ENCODE measurements at places on chromosomes 5 and 9.

DNA sequence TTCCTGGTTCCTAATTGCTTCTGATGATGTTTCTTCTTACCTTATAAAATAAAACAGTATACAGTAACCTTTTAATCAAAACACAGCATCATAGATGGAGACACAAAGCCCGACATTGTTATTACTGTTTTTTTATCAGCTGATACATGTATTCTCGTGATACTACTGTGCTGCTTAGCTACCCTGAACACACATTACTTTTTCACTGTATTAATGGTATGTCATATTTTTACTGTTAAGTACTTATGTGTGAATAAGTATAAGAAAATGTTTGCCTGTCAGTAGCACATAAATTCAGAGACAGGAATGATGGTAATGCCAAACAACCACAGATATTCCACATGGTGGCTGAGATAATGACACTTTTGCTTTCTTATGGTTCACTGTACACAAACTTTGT is 68.7 kb downstream of the RAB24 start:
- no peak for DNase-seq

- DNase-seq, result peak; percentile 43
These were observed 121.6 kb downstream of the TLR4 start for GRCh38 chr9:117825609-117826347.

DNA sequence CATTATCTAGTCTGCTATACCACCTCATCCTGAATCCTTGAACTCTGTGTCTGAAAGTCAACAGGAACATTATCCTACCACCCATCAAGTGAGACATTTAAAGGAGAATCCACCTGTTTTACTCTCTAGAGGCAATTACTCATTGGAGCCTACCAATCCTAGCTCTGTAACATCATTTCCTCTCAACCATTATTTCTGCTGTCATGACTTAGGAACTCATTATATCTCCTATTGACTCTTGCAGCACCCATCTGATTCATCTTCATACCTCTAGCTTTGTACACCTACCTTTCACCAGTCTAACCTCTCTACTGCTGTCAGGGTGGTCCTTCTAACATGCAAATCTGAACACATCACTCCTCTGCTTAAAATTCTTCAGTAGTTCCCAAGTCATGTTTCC is 481.5 kb downstream of the NFIB start:
- no peak for DNase-seq

DNA sequence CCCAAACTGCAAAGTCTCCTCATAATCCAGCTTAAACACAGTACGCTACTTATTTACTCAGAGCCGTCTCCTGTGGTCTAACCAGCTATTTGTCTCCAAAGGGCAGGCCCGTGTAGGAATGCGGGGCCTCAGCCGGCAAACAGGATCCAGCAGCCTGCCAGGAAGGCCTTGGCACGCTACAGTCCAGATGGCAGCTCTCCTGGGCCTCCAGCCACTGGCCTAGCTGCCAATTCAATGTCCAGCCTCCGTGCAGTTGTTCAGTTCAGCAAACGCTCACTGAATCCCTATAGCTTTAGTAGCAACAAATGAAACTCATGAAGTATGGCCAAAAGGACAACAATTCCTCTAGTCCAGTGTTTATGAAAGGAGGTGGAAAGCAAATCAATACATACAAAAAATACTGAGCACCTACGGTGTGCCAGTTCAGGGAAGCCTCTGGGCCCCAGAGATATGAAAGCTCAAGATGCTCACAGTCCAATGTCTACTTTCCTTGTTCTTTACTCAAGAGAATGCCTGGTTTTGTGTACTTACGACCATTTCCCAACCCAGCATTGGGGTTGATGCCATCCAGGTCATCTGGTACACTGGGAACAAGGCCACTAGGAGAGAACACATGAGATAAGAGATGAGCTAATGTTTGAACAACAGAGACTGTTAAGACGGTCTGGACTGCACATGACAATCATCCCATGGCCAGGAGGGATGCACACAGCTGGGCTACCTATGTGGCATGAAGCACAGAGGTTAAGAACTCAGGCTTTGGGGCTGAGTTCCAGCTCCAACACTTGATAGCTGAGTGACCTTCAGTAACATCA is 8.3 kb downstream of the CDK5RAP2 start:
- DNase-seq, result no peak

GRCh38 chr9:128215491-128216409 is 12.6 kb downstream of the DNM1 start:
- no peak for DNase-seq

DNA sequence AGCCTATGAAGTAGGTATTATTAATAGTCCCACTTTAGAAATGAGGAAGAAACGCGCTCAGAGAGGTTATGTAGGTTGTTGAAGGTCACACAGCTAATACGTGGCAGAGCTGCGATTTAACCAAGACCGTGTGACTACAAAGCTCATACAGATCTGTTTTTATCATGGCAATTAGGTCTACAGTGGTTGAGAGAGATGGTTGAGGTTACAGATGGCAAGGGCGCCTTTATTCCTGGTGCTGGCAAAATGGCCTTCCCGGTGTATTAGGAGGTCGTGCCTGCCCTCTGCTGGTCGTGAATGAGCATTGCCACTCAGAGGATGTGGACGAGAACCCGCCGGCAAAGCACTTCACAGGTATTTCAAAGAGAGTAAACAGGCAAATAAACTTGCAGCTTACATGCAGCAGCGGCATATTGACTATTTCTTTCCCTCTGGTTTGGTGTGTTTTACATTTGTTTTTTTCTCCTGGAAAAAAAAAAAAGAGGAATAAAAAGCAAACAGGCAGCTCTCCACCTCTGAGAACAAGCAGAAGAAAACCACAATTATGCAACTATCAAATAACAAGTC is 65.3 kb upstream of the EGFLAM start:
- DNase-seq, result peak; percentile 37

GRCh38 chr9:132479733-132480132 is 69.7 kb downstream of the CFAP77 start:
- no peak for DNase-seq

GRCh38 chr5:150356575-150357294 is 762 bp upstream of the TCOF1 start:
- no peak for DNase-seq

DNA sequence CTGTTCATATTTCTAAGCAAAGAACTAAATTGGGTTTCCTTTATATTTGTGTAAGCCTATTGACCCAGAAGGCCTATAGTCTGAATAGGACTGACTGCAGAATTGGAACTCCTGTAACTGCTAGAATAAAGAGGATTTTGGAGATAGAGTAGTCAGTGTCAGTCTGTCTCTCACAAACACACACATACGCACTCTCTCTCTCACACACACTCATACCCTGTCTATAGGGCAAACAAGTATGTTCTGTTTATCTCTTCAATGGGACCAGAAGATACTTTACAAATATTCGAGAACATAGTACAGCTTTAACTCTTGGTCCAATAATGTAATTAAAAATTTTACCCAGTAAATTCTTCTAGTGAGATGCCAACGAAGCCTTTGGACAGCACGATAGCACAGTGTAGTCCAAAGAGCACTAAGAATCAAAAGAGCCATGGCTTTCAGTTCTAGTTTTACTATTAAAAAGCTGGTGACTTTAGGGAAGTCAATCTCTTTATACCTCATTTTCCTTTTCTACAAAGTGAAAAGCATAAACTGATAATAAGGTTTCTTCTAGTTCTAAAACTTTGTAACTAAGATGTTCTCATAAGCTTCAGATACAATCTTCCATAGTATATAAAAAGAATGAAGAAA is 19.3 kb downstream of the ABHD17B start:
- no peak for DNase-seq

GRCh38 chr5:93800988-93801811 is 59.8 kb upstream of the POU5F2 start:
- DNase-seq, result peak; percentile 14

DNA sequence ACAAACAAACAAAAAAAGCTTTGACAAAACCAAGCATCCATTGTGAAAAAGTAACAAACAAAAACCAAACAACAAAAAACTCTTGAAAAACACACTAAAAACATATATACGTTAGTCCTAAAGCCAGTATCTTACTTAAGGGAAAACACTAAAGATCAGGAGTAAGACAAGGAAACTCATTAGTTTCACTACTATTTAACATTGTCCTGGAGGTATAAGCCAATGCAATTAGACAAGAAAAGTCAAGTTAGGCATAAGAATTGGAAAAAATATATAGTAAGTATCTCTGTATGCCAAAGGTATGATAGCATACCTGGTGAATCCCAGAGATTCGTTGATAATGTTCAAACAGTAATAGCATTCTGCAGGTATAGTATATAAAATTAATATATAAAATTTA is 21.8 kb upstream of the UBTD2 start:
- no peak for DNase-seq

DNA sequence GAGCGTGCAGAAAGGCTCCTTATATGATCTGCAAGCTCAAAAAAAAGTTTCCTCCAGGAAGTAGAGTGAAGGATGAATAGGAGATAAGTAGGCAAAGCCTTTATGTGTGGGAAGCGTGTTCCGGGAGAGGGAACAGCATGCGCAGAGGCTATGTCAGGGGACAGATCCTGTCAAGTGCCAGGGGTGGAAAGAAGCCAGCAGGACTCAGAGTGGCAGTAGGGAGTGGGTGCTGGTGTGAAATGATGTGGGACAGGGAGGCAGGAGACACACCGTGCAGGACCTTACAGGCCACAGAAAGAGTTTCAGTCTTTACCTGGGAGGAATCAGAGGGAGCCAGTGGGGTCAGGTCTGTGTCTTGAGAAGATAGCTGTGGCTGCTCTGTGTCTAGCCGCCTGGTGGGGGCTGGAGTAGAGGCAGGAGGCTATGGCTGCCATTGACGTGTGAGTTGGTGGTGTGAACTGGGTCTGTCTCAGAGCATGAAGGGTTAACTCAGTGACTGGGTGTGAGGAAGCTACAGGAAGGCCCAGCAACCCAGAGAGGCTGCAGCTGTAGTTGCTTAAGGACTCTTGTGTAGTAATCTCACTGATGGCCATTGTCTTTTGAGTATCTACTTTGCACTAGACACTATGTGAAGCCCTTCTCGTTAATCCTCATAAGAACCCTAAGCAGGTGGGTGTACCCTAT is 71.3 kb downstream of the PPARGC1B start:
- no peak for DNase-seq

DNA sequence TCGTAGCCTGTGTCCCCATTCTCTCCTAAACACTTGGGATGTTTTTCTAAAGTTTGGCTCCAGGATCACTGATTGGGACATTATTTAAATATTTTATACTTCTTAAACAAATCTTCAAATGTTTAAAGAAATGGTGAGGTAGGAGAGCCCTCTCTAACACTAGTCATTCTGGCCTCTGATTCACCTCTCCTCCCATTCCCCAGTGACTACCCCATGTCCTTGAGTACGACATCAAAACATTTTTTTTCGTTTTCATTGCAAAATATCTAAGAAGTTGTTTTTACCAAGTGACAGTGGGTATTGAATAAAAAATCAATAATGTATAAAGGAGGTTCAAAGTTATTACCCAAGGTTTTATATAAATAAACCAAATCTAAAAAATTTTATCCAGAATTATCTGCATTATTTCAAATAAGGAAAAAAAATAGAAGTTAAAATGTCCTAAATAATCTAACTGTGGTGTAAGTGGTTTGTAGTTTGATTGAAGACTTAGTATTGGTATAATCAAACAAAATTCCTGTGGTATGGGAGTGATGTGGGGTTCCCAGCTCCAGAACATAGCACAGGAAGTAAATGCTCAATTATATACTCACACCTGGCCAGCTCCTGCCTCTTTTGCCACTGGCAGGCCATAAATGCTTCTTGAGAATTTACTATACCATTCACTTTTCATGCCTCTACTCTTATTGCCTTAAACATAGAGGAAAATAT is 51.1 kb downstream of the MAST4 start:
- no peak for DNase-seq

DNA sequence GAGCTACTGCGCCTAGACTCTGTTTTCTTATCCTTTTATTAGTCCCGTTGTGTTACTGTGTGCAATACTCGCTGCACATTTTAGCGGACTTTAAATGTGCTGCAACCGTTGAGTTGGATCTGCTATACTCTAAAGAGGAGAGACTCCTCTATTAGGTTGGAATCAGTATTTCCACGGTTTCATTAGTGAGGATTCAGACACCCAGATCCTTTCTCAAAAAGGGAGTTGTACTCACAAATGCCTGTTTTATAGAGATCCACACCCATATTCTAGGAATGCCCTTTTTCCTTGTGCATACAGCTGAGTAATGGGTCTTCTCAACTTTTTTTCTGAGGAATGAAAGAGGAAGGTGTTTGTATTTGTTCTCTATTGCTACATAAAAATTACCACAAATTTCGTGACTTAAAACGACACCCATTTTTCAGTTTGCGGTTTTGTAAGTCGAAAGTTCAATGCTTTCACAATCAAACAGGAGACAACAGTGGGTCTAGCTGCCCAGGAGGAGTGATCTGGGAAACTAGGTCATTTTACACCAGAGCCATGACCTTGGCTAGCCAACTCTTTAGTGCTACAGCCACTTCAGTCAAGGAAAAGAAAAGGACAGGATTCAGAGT is 52.8 kb upstream of the SLC44A1 start:
- DNase-seq, result no peak

GRCh38 chr9:124593200-124593599 is 86.0 kb upstream of the NR5A1 start:
- no peak for DNase-seq
